NCI-H345 (cell line): ENCODE measurements at places on chromosomes 13 and 19.
A peak's percentile ranks its signal among the peaks of the same experiment; 100 is the strongest.

DNA sequence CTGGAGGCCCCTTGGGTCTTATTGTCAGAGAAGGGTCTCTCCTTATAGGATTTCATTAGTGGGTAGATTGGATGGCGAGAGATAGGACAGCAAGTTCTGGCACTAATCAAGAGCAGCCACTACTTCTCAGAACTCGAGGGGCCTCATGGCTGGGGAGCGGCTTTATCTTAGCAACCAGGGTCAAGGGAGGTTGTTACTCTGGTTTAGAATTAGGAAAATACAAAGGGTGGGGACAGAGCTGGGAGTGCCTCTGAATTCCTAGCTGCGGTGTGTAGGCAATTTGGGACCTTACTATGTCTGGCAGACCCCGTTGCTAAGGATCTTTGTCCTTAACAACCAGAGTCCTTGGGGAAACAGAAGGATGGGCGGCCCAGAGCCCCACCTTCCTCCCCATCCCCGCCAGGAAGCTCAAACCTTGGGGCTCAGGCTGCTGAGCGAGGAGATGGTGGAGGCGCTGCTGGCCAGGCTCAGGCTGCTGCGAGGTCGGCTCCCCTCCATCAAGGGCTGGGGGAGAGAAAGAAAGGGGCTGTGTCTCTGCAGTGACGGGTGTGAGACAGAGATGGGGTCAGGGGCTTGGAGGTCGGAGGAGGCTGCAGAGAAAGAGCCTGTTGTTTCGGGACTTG is 1.2 kb downstream of the PLEKHA4 start:
- no peak for DNase-seq

DNA sequence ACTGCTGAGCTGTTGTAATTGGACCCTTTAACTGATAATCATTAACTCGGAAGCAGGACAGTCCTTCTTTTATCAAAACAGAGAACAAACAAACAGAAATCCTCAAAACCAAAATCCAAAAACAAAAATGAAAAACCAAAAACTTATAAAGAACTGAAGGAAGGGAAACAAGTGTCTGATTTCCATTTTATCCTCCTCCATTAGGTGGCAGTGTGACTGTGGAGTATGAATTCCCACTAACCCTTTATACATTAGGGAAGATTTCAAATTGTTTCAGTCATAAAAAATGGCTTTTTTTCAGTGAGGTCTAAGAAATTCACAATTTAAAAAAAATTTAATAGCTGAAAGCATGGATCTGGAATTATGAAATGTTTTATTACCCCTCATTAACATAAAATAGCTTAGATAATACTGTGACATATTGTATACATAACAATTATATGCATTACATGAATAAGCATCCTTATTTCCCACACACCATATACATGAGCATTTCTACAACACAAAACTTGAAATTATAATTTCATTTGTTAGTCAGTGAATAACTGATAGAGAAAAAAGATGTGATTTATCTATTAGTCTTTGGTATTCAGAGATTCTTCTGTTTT is 1074.3 kb upstream of the PCDH9 start:
- DNase-seq, result peak; percentile 45

DNA sequence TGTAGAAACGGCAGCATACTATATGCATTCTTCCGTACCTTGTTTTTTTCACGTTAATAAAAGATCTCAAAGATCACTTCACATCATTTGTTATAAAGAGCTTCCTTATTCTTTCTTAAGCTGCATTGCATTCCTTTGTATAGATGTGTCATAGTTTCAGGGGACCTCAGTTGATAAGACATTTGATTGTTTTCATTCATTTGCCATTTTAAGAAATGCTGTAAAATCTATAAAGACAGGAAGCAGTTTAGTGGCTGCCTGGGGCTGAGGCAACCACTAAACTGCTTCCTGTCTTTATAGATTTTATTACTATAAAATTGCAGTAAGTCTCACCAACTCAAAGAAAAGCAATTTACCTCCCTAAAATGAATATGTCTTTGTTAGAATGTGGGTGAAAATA is 59.4 kb downstream of the ZDHHC20 start:
- no peak for DNase-seq

DNA sequence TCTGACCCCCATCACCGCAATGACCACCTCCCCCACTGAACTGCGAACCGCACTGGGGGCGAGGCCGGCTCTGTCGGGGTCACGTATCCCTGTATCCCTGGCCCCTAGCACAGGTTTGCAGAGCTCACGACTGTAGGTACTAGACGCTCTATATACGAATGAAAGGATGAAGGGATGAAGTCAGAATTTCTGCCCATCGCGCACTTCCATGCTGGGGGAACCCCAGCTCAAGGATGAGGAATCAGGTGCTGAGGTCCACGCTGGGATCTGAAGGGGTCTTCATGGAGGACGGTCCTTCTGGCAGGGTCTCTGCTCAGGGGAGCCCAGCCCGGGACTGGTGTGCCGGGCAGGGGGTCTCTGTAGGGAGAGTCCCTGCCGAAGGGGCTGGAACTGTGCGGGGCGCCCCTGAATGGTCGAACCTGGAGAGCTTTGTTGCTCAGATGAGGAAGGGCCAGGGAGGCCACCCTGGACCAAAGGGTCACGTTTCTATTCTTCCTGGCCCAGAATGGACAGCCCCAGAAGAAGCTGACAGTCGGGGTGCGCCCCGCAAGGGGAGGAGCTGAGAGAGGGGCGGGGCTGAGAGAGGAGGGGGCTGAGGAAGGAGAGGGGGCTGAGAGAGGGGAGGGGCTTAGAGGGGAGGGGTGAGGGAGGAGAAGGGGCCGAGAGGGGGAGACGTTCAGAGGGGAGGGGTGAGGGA is 37.9 kb upstream of the SEMA6B start:
- DNase-seq, result peak; percentile 51

DNA sequence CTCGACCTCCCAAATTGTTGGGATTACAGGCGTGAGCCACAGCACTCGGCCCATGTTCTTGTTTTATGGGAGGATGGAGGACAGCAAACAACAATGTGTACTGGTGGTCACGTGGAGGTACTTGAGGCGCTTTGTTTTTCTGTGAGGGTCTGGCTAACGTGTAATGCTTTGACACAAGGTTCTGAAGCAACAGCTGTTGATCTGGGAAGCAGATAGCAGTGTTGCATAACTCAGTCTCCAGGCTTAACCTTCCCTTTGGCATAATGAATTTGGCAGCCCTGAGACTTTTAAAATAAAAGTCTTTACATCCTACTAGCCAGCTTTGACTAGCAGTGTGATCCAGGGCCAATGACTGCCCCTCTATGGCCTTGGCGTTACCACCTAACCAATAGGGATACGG is 6.9 kb upstream of the ZNF580 start:
- DNase-seq, result no peak

DNA sequence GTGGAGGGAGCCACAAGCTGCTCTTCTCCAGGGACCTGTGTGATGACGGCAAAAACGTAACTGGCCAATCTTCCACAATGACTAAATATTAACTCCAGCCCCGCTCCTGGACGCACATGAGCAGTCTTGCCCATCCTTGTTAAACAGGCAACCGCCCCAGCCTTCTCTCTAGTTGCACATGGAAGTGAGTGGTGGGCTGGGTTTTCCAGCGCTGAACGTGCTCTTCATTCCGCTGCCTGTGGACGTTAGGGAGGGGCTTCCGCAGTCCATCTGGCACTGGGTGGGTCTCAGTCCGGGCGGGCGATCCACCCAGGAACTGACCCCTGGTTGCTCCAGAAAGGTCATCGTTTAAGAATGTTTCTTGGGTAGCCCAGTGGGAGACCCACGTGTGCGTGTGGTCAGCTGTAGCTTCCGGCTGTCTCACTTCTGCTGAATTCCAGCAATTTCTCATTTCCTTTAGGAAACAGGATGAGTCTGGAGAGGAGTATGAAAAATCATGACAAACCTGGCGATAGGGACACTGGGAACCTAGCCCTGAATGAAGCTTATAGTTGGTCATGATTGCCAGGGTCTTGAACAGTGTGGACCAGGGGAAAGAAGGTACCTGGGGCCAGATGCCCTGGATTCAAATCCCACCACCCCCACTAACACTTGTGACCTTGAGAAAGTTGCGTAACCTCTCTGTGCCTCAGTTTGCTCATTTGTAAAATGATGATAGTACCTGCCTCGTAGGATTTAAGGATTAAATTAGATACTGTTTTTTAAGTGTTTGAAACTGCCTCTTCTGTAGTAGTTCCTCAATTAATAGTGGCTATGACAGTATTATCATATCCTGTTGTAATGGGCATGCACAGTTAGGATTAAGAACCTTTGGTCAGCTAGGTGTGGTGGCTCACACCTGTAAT is 92.6 kb downstream of the SIPA1L3 start:
- DNase-seq, result no peak

DNA sequence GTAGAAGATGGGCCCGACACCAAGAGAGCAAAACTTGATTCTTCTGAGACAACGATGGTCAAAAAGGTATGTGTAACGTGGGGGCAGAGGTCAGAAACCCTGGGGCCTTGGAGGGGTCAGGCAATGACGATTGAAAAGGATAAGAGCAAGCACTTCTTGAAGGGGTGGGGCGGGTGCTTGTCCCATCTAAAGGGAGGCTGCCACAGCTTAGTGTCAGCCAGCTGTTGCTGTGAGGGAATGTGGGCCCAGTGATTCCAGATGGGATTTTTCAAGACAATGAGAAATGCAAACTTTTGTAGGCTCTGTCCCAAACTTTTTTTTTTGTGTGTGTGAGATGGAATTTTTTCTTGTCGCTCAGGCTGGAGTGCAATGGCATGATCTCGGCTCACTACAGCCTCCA is 24.5 kb downstream of the SAE1 start:
- no peak for DNase-seq

DNA sequence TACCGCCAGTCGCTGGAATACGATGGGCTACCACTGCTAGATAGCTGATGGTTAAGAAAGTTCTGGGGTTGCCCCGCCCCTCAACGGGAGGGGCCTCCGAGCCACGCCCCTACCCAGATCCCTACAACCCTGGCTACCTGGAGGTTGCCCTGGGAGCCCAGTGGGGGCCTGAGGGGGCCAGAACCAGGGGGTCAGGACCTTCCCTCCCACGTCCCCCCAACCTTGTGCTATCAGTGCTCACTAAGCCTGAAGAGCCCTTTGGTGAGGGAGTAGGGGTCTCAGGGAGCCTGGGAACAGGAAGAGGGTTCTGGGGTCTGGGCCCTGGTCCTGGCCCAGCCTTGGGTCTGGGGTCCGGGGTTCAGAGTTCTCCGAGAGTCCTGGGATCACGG is 8.9 kb downstream of the OCEL1 start:
- DNase-seq, result peak; percentile 64

GRCh38 chr19:55452749-55453346 is 8.6 kb downstream of the ISOC2 start:
- DNase-seq, result peak; percentile 32

- DNase-seq, result peak; percentile 8
These were observed 9.6 kb downstream of the ABHD13 start for GRCh38 chr13:108227651-108228272.

GRCh38 chr19:12052091-12052496 is 667 bp downstream of the ZNF878 start:
- DNase-seq, result peak; percentile 0

DNA sequence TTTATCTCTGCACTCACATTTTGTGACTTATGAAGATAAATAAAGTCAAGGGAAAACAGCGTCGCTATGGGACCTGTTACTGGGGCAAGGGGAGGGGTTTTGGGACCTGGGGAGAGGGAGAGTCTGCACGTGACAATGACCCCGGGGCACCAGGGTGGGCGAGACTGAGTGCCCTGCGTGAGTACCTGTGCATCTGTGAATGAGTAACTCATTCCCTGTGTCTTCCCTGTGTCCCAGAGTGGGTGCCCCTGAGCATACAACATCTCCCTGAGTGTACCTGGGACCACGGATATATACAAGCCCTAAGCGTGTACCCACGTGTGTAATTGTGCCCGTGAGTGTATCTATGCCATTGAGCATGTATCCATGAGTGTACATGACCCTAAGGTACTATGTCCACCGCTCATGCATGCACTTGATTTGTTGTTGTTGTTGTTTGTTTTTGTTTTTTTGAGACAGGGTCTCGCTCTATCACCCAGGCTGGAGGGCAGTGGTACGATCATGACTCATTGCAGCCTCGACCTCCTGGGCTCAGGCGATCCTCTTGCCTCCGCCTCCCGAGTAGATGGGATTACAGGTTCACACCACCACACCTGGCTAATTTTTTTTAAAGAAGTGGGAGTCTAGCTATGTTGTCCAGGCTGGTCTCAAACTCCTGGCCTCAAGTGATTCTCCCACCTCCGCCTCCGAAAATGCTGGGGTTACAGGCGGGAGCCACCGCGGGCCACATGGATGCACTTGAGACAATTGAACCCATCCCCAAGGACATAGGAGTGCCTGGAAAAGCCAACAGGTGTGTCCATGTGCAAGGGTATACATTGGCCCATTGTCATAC is 645 bp upstream of the TRAPPC5 start:
- no peak for DNase-seq

DNA sequence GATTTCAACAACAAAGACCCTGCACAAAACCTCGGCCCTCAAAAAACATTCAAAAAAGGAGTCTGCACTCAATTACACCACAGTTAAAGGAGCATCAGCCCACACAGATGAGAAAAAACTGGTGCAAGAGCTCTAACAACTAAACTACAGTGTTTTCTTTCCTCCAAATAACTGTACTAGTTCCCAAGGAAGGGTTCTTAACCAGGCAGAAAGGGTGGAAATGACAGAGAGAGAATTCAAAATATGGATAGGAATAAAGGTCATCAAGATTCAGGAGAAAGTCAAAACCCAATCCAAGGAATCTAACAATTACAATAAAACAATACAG is 176.4 kb upstream of the TRPC4 start:
- DNase-seq, result no peak

DNA sequence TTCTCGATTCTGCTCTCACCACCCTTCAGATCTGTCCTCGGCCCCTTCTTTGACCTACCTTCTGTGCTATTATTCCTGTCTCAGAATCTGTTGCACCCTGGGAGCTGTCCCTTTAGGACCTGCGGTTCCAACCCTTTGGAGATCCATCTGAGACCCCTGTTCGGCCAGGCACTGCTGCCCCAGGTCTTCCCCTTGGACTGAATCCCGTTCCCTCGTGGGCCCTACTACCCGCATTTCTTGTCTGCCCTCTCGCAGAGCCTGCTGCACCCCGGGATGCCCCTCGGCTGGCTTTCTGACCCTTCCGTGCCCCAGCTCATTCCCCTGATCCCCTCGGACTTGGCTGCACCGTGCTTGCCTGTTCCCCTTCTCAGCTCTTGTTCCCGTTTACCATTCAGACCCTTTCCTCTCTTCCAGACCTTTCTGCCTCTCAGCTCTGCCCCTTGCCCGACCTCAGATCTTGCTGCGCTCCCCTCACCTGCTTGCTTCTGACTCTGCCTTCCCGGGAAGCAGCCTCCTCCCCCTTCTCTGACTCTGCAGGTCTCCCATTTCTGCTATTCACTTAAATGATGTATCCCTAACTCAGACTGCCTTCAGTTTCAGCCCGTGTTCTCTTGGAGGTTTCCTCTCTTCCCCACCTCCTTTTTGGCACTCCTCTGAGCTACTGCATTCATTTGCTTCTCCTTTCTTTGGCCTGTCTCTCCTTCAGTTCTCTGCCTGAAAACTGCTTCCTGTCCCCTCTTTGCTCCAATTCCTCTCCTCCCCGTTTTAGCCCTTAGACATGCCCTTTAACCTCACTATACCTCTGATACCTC is 1.1 kb downstream of the ARHGAP35 start:
- no peak for DNase-seq
